Peyer's patch (tissue), 4 donors: ENCODE measurements at places on chromosomes 16 and 17. TPM values are rescaled to one million over a fixed set of nuclear protein-coding genes. Genes with fewer than 3 reads are reported as not detected.

FGF11 gene
- not detected for total RNA-seq

SRR gene
- total RNA-seq, result 2.1 TPM

TBX2 gene
- 2.3 TPM for total RNA-seq

WFDC1 gene
- 35.5 TPM for total RNA-seq
